Heart right ventricle (tissue), 16 donors: ENCODE measurements at places on chromosomes 5 and 9. TPM values are rescaled to one million over a fixed set of nuclear protein-coding genes. Genes with fewer than 3 reads are reported as not detected.

The MAML1 gene
- 13.8 TPM for total RNA-seq

- DNase-seq: no peak
Measured at GRCh38 chr9:128065907-128066712, 1.0 kb downstream of the NAIF1 start.

DNA sequence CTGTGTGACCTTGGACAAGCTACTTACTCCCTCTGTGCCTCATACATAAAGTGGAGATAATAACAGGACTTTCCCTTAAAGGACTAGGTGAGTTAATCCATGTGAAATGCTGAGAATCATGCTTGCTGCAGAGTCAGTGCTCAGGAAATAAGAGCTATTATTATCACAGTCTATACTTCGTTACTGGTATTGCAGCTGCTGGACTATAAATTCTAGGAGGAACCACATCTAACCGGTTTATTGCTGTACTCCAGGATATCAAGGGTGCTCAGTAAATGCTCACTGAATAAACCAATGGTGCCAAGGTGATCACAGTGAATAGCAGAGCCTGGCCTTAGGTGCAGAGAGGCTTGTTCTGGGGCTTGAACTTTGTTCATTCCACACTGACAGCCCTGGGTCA, 69.3 kb downstream of the HSPA4 start:
- no peak for DNase-seq

- no peak for DNase-seq
Measured at GRCh38 chr5:180049185-180049548, 22.4 kb downstream of the RNF130 start.

GRCh38 chr9:19788614-19789271, at the start of gene SLC24A2:
TSS of gene SLC24A2 (minus strand) at chr9:19789037.
- no peak for DNase-seq

The LECT2 gene
- total RNA-seq: not detected

DNA sequence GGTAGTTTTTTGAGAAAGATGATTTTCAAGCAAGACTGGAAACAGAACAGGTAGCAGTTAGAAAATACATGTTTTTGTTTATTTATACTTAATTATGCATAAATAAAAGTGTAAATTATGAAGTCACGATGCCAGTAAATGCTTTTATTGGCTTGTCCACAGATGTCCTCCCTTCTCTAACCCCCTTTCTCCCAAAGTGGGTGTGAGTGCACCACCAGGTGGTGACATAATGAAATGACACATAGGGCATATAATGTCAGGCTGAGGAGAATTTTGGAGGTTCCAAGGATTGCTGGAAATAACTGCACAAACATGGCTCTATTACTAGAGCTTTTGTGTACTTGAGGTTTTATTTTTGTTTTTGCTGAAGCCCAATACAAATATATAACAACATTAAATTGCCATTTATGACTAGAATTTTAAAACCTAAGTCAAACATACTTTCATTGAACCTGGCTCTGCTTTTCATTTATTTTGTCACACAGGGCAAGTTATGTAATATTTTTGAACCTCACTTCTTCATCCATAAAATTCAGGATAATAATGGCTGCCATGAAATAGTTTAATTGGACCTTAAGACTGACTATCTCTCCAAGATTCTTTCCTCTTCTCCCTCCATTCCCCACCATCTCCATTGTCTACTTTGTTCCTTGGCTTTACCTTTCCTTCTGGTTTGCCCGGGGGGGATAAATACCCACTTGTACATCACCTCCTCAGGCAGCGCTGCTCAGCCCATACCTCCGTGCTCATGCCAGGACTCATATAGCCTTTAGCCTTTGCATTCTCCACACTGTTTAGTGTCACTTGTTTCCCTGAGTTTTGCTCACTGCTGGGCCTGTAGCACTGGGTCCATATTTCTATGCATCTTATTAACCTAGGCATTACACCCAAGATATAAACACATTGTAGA, 168.8 kb downstream of the PDE4D start:
- no peak for DNase-seq

The SLC25A2 gene
- not detected for total RNA-seq

The POU5F2 gene
- total RNA-seq: 0.30 TPM

The TSSK1B gene
- total RNA-seq: not detected

GRCh38 chr9:126397056-126397455, 70.4 kb downstream of the MVB12B start:
- no peak for DNase-seq

The PARP8 gene
- total RNA-seq: 9.9 TPM

The FAXDC2 gene
- 21.2 TPM for total RNA-seq

DNA sequence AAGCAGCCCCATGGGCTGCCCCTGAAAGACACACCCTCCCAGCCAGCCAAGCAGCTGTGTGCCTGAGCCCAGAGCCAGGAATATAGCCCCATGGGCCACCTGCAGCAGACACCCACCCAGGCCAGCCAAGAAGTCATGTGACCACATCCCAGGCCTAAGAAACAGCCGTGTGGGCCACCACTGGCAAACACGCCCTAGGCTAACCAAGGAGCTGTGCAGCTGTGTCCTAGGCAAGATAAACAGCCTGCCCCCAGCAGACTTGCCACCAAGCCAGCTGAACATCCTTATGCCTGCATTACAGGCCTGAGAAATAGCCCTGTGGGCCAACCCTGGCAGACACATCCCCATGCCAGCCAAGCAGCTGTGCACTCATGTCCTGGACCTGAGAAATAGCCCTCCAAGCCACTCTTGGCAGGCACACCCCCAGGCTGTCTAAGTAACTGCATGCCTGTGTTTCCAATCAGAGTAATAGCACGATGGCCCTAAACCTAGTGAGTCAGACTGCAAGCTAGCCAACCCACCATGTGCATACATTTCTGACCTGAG, 143.0 kb downstream of the ADAMTS6 start:
- no peak for DNase-seq

DNA sequence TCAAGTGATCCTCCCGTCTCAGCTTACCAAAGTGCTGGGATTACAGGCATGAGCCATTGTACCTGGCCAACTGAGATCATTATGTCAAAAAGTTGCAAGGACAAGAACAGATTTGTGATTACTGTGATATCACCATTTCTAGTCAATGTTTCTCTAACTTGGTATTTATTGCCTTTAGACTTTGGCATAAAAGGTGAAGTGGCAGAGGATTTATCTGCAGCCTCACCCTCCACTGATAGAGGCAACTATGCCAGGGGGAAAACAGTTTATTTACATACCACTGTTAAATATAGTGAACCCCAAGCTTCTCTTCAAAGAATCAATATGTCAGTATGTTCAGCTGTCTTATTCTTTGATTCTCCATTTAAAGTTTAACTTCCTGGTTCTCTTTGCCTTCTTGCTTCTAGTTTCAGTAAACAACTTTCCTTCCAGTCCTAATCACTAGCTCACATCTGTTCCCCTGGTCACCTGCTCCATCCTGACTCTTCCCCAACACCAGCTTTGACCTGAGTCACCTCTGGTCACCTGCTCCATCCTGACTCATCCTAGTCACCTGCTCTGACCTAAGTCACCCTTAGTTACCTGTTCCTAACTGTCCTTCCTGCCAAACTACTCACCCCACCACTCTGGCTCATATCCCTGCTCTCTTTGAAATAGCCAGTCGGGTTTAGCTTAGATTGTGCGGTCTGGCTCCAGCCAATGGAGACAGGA, 29.9 kb downstream of the SEMA6A start:
- no peak for DNase-seq
